ENCODE measurements at places on chromosomes 2 and 18.
A peak's percentile ranks its signal among the peaks of the same experiment; 100 is the strongest.

- no peak for DNase-seq
Observed at GRCh38 chr18:6362559-6363129, 52.1 kb downstream of the L3MBTL4 start.

DNA sequence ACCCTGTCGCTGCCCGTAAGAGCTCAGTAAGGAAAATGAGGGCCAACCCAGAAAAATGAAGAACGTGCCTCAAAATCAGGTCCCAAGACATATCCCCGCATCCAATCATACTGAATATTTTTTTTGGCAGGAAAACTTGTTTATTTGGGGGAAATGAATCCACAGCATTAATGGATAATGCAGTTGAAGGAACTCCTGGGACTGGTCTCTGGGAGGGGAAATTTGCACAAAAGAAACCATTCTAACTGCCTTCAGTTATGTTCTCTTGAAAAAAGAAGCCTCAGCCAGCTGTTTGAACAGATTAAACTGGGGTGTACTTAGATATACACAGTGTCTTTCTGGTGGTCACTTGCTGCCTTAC lies 61.3 kb downstream of the SPRED2 start:
- no peak for DNase-seq

DNA sequence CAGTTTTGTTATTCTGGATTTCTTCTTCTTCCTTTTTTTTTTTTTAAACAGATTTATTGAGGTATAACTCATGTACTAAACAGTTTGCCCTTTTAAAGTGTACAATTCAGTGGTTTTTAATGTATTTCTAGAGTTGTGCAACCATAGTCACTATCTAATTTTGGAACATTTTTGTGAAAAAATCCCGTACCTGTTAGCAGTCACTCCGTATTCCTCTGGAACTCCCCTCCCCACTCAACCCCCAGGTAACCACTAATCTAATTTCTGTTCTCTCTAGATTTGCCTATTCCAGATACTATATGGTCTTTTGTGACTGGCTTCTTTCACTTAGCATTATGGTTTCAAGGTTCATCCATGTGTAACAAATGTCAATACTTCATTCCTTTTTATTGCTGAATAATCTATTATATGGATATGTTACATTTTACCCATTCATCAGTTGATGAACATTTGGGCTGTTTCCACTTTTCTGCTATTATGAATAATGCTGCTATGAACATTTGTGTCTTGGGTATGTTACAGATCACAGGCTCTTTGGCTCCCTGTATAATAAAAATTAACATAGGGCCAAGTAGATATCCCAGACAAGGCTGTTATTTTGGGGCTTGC lies 21.9 kb downstream of the EHBP1 start:
- no peak for DNase-seq

DNA sequence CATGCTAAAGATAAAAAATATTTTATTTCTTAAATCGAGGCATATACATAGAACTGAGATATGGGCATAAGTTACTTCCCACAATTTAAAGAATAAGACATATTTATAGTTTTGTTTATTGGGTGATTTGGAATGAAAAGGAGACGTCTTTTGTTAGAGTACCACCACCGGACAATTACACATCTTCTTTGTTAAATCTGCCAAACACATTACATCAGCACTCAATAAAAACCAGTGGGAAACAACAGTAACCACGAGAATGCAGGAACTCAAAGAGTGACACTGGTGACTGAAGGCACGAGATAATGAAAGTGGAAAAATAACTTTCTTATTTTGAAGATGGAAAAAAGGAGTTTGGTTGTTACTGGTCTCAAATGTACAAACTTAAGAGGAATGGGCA lies 92.6 kb upstream of the TFCP2L1 start:
- peak; percentile 19 for DNase-seq

GRCh38 chr2:201709747-201710146 lies 11.3 kb upstream of the MPP4 start:
- DNase-seq: no peak

GRCh38 chr2:61471905-61472805 lies 1.3 kb upstream of the USP34 start:
- peak; percentile 32 for DNase-seq

- DNase-seq: no peak
Observed at GRCh38 chr2:46901611-46902010, 14.0 kb downstream of the MCFD2 start.

GRCh38 chr2:169892951-169893350 lies 65.7 kb downstream of the UBR3 start:
- no peak for DNase-seq

DNA sequence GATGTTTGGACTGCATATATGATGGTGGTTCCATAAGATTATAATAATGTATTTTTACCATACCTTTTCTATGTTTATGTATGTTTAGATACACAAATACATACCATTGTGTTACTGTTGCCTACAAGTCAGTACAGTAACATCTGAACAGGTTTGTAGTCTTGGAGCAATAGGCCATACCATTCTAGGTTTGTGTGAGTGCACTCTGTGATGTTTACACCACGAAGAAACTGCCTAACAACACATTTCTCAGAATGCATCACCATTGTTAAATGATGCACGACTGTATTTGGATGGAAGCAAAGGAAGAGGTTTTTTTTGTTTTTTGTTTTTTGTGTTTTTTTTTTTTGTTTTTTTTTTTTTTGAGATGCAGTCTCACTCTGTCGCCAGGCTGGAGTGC lies 9.5 kb downstream of the DUSP19 start:
- DNase-seq: no peak
